ENCODE measurements at places on chromosomes 16 and 17. TPM values are rescaled to one million over a fixed set of nuclear protein-coding genes. Genes with fewer than 3 reads are reported as not detected.

TMEM231 gene
- total RNA-seq = 3.6 TPM

KRT17 gene
- total RNA-seq = not detected

OR1A1 gene
- not detected for total RNA-seq

SEC14L5 gene
- 0.27 TPM for total RNA-seq

RBBP6 gene
- total RNA-seq = 80.5 TPM

ZG16 gene
- total RNA-seq = not detected

KRTAP1-1 gene
- not detected for total RNA-seq

TP53TG3F gene
- total RNA-seq = not detected

CUEDC1 gene
- 32.3 TPM for total RNA-seq

PLA2G10 gene
- not detected for total RNA-seq

CD300E gene
- not detected for total RNA-seq

ZFP3 gene
- 12.4 TPM for total RNA-seq

SPATA32 gene
- total RNA-seq = not detected

PITPNM3 gene
- total RNA-seq = 4.3 TPM

FAM83G gene
- 11.9 TPM for total RNA-seq

PSMD12 gene
- total RNA-seq = 25.7 TPM

CDH8 gene
- not detected for total RNA-seq

NETO2 gene
- total RNA-seq = 5.8 TPM

PRSS53 gene
- 1.9 TPM for total RNA-seq

SRR gene
- total RNA-seq = 19.8 TPM

LGALS9B gene
- not detected for total RNA-seq

KRT27 gene
- not detected for total RNA-seq

CDH11 gene
- total RNA-seq = 13.0 TPM

PRSS8 gene
- total RNA-seq = 85.6 TPM

HGS gene
- total RNA-seq = 98.3 TPM

DNAAF8 gene
- 4.1 TPM for total RNA-seq

RNF222 gene
- total RNA-seq = not detected

CA5A gene
- not detected for total RNA-seq

CCDC78 gene
- total RNA-seq = not detected

SLC6A4 gene
- 4.9 TPM for total RNA-seq

EXOC3L1 gene
- 7.0 TPM for total RNA-seq

RASL10B gene
- 0.94 TPM for total RNA-seq

SMIM36 gene
- total RNA-seq = not detected

NGFR gene
- 21.8 TPM for total RNA-seq

CLDN6 gene
- not detected for total RNA-seq

HOXB6 gene
- total RNA-seq = 0.88 TPM

CDH3 gene
- total RNA-seq = 5.0 TPM

MYH2 gene
- not detected for total RNA-seq

All from thyroid gland (tissue), 4 donors.